Glomerular endothelial cell (primary cell): ENCODE measurements at places on chromosomes 1 and 21.

GRCh38 chr1:17392199-17392740, 20.3 kb downstream of the PADI6 start:
- DNase-seq: no peak

DNA sequence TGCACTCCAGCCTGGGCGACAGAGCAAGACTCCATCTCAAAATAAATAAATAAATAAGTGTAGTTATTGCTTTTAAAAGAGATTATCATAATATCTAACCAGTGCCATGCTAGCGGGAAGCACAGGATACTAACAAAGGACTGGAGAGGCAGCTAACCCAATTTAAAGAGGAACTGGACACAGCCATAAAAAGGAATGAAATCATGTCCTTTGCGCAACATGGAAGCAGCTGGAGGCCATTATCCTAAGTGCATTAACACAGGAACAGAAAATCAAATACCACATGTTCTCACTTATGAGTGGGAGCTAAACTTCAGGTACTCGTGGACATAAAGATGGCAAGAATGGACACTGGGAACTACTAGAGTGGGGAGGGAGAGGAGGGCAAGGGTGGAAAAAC, 54.9 kb downstream of the TM2D1 start:
- DNase-seq: no peak

GRCh38 chr1:111998332-111998731, 8.9 kb upstream of the KCND3 start:
- no peak for DNase-seq

GRCh38 chr1:13794231-13795187, 94.5 kb downstream of the PRDM2 start:
- DNase-seq: no peak

DNA sequence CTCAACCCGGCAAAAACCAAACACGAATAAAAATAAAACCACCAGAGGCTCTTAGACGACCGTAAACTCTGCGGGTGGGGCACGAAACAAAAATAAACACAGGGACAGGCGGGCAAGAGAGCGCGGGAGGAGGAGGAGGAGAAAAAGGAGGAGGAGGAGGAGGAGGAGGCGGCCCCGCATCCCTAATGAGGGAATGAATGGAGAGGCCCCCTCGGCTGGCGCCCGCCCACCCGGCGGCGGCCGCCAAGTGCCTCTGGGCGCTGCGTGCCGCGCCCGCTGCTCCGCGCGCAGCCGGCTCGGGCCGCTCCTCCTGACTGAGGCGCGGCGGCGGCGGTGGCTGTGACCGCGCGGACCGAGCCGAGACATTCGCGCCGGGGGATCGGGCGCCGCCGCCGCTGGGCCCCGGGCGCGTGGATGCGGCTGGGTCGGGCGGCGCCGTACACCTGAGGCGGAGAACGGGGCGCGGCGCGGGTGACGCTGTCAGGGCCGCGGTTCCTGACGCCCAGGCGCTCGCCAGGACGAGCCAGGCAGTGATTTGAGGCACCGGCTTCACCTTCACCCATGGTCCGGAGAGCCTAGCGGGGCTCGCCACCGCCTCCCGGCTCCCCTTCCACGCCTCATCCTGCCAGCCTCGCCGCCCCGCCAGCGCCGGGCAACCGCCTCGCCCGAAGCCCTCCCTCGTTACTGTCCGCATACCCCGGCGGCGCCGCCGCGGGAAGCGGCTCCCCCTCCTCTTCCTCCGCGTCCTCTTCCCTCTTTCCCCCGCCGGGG, at the start of gene MARK1:
TSS of gene MARK1 (plus strand) at position 229 of the 771 bp plus-strand sequence. CDS start 687 bp downstream, outside the sequence.
- no peak for DNase-seq

GRCh38 chr1:234212764-234213657, 160.2 kb upstream of the COA6 start:
- no peak for DNase-seq

DNA sequence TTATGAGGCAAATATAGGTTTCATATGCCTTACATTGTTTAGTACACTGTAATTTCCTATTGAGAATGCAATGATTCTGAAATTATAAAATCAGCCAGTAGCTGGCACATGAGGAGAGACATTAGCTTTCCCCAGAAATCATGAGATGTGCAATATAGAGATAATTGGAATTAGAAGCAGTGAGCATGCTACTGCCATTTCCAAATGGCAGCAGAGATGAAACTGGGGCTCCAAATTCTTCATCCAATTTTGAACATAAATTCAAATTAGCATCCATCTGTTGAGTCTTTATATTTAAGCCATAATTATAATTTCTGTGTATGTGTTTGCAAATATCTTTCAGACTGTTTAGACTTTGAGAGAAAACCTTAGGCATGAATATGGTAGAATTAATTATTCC, 28.8 kb downstream of the PTGER3 start:
- no peak for DNase-seq

DNA sequence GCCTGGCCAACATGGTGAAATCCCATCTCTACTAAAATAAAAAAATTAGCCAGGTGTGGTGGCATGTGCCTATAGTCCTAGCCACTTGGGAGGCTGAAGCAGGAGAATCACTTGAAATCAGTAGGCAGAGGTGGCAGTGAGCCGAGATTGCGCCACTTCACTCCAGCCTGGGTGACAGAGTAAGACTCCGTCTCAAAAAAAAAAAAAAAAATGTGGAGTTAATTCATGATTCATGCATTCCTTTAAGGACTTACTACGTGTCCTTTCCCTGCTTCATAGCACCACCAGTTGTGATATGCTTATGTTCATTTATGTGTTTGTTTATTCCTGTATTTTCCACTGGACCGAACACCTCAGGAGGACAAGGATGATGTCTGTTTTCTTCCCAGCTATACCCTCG, 12.7 kb upstream of the PRELP start:
- no peak for DNase-seq

GRCh38 chr1:32753532-32754316, 51.2 kb upstream of the SYNC start:
- no peak for DNase-seq

- DNase-seq: peak; percentile 70
These were observed 160.9 kb upstream of the UBE2U start for GRCh38 chr1:64042331-64043100.
